ENCODE measurements at places on chromosomes 5 and 9.
A peak's percentile ranks its signal among the peaks of the same experiment; 100 is the strongest.

DNA sequence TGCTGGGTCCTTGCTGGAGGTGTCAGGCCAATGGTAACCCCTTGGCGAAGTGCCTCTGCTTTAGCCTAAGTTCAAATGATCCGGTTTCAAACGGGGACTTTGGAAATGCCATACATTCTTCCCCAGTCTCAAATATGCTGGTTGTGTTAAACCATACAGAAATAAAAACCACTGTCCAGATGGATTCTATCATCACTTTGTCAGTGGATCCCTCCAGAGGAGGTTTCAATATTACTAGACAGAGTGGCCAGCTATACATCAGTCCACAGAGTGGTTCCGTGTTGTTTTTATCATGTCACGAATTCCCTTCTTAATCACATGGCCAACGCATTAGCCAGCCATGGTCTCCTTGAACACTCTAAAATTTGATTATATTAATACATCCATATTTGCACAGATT, 7.3 kb upstream of the RANBP17 start:
- DNase-seq = no peak

DNA sequence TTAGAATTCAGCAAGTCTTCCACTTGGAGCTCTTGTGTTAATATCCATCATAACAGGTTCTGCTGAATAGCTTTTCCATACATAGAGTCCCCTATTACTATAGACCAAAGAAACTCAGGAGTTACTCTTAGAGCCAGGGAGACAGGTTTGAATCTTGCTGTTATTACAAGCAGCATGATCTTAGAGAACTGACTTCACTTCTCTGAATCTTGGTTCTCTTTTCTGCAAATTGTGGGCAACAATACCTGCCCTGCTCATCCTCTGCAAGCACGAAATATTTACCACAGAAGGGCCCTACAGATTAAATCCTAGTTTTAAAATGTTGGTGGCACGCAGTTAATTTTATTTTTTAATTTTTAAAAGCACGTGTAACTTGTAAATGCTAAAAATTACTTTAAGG, 111.7 kb downstream of the TLR4 start:
- DNase-seq = no peak

GRCh38 chr9:28542928-28543327, 969.6 kb upstream of the C9orf72 start:
- no peak for DNase-seq

DNA sequence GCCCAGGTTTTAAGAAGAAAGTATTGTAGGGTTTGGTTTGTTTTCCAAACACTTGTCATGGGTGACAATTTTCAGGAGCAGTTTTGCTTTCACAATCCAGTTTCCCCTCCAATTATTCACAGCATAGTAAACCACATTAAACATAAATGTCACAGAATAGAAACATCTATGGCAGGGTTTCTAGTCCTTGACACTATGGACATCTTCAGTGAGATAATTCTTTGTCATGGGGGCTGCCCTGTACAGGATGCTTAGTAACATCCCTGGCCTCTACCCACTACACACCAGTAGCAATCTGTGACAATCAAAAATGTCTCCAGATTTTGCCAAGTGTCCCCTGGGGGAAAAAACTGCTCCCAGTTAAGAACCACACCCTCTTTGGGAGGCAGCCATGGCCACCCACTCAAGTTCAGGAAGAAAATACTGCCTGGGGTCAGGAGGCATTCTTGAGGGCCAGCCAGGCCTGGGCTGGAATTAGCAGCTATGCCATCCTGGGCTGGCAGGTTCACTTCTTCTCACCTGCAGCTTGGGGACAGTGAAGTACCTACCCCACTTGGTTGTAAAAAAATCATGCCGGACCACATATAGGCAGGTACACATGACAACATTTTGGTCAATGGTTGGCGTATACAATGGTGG, 116.3 kb downstream of the HSD17B3 start:
- DNase-seq = no peak

DNA sequence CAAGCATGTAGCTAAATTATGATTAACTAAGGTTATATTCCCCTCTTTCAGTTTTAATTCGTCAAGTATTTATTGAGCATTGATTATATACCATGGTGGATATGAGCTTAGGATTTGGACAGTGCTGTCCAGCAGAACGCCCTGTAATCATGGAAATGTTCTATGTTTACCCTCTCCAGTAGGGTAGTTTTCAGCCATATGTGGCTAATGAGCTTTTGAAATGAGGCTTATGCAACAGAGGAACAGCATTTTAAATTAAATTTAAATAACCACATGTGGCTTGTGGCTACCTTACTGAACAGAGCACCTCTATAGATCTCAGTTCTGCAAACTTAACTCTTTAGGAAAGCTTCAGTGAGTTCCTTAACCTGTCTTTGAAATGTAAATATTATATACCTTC, 59.1 kb downstream of the JMY start:
- DNase-seq = no peak

DNA sequence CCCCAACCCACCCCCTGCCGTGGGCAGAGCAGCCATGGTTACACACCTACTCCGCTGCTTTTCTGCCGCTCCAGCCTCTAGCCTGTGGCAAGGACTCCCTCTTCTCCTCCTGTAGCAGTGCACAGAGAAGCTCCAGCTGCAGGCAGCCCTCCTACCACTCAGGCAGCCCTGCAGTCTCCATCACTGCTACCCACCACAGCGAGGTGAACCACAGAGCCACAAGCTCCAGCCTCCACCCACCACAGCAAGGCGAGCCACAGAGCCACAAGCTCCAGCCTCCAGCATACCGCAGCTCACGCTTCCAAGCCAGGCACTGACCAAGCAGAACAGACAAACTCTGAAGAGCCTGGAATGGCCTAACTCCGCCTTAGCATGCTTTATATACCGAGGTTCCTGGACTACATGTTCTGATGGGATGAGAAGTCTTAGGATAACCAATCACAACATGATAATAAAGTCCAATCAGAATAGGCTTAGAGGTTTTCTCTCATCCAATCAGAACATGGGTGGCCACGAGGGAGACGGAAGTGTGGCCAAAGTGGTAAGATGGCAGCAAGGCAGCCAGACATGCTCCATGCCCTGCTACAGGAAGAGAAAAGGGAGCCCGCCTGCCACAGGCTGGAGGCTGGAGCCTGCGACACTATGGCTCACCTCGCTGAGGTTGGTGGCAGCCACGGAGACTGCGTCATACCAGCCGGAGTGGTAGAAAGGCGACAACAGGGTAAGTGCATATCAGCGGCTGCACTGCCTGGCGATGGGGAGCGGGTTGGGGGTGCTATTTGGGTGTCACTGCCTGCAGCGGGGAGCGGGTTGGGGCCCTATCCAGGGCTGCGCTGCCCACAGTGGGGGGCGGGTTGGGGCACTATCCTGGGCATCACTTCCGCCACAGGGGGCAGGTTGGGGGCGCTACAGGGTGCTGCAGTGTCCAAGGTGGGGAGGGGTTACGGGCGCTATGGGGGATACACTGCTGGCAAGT, 75.8 kb upstream of the PCAT7 start:
- DNase-seq = no peak

DNA sequence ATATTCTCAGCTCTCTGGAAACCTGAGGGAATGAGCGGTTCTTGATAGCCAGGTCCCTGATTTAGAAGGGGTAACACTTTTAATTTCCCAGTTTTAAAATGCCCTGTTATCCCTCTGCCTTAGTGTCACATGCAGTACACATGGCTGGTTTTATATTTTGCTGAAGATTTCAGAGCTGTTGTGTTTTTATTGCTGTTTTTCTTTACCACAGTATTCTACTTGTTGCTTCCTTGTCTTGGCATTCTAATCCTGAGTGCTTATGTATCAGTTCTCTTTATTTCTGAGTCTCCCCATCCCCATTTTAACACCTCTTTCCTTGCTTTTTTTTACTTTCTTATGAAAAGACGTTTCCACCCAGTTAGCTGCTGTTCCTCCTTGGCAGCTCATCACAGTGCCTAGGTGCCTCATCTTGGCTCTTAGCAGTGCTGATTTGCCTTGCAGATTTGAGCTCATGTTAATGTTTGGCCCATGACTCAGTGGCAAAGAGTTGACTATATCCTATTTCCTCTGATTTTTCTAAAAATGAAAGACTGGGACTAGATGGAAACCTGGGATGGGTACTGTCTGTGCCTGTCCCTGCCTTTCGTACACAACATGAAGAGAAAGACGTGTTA, 3.7 kb downstream of the MTRR start:
- DNase-seq = no peak

GRCh38 chr5:77431719-77432118, 60.4 kb downstream of the WDR41 start:
- no peak for DNase-seq

DNA sequence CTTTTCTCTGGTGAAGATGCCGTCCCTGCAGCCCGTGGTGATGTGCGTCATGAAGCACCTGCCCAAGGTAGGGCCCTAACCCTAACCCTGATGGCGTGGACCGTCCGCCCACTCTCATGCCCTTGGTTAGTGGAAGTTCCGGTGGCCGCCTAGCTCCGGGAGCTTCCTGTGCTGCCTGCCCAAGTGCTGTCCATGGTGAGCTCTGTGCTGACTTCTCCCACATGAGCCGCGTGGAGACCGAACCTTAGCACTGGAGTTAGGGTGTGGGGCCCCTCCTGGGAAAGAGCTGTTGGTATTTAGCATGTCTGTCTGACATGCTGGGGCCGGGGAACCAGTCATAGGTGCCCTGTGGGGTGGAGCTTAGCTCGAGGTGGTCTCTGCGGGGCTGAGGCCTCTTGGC, 1.2 kb downstream of the NELFB start:
- DNase-seq = no peak

DNA sequence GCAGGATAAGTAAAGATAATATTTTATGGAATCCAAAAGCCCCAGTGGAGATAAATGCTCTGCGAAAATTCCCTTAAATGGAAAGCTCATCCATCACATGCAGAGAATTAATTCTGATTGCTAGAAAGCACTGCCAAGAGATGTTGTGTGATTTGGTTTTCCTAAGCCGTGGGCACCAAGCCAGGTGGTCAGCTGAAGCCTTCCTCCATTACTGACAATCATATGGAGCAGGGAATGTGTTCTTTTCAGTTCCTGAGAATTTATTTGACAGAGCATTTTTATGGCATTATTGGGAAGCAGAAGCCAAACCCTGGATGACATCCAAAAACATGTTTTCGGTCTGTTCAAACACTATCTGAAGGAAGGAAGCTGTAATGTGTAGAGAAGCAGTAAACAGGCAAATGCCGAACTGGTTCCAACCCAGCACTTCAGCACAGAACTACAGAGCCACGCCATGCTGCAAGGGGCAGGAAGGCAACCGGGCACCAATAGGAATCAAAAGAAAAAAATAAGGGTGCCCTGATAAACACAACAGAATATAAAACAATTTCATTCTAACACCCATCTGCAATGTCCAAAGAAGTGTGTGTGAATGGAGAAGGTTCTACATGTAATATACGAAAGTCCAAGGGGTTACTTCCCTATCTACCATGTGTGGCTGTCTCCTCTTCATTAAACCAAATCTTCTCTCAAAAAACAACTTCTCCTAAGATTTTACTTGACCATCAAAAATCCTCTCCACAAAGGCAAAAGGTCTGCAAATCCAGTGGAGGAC, 12.3 kb downstream of the ARSB start:
- DNase-seq = no peak

DNA sequence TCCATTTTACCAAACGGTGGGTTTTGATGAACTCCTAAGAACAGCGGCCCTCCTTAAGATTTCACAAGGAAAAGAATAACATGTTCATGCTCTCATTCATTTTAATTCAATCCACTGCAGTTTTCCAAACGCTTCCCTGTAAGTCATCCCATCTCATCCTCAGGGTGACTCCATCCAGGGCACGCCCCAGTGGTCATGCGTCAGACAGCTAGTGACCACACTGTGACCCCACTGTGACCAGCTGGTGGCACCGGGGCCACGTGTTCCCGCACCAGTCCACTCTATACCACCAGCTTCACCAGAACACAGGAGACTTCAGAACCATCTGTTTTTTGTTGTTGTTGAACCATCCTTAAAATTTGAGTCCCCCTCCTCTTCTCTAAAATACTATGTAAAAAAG, 14.3 kb downstream of the ATPSCKMT start:
- DNase-seq = peak; percentile 75

DNA sequence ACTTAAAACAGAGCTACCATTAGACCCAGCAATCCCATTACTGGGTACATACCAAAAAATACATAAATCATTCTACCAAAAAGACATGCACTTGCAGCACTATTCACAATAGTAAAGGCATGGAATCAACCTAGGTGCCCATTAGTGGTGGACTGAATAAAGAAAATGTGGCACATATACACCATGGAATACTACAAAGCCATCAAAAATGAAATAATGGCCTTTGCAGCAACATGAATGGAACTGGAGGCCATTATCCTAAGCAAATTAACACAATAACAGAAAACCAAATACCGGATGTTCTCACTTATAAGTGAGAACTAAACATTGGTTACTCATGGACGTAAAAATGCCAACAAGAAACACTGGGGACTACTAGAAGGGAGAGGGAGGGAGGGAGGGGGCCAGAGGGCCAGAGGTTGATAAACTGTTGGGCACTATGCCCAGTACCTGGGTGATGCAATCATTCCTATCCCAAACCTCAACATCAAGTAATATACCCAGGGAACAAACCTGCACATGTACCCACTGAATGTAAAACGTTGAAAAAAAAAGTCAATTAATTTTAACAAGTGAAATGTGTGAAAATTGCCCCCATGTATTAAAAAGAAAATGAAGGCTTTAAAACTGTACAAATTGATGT, 24.5 kb upstream of the GPR150 start:
- no peak for DNase-seq

DNA sequence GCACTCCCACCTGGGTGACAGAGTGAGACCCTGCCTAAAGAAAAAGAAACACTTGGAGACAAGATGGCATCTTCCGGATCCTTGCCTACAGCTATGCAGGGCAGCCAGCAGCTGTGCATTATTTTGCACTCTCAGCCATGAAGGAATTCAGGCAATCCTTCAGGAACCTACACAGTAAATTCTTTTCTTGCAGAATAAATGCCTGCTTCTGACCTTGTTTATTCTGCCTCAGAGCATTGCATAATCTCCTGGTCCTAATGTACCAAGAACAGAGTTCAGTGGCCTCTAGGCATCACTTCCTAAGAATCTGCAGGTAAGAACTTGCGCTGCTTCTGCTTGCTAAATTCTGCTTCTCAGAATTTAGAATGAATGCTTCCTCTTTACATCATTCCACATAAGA, 16.8 kb downstream of the GLDC start:
- DNase-seq = no peak

- no peak for DNase-seq
These were observed 30.5 kb downstream of the SLC9A3 start for GRCh38 chr5:493758-494157.

- no peak for DNase-seq
These were observed 2.4 kb downstream of the SPINK6 start for GRCh38 chr5:148205044-148205806.

- DNase-seq = no peak
These were observed 117.7 kb downstream of the FRMD3 start for GRCh38 chr9:83420486-83420885.

DNA sequence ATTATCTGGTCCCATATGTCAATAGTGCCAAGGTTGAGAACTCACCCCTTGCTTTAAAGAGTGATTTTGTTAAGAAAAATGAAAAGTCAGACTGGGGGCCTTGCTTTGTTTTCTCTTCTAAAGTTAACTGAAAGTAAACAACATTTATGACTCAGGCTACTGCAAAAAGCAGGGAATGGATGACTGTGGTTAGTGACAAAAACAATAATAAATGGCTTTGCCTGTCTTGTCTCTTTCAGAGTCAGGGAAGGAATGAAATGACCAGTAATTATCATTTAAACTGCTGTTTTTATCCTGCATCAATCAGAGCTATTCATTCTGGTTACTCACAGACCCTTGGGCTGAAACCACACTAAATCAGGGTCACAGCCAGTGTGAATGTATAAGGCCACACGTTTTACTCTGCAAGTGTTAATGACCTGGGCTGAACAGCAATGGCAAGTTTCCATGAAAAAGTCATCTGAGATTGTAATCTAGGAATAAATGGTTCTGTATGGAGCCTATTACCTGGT, 112.2 kb downstream of the ZNF608 start:
- DNase-seq = no peak

- DNase-seq = no peak
These were observed 49.9 kb downstream of the LMX1B start for GRCh38 chr9:126663661-126664072.
